GM23248 (cell line): ENCODE measurements at places on chromosomes 6 and 20.
A peak's percentile ranks its signal among the peaks of the same experiment; 100 is the strongest.

GRCh38 chr6:147222160-147222838 lies 18.1 kb downstream of the STXBP5 start:
- peak; percentile 58 for DNase-seq

GRCh38 chr6:43772681-43773049 lies 2.7 kb downstream of the VEGFA start:
- DNase-seq = peak; percentile 28

DNA sequence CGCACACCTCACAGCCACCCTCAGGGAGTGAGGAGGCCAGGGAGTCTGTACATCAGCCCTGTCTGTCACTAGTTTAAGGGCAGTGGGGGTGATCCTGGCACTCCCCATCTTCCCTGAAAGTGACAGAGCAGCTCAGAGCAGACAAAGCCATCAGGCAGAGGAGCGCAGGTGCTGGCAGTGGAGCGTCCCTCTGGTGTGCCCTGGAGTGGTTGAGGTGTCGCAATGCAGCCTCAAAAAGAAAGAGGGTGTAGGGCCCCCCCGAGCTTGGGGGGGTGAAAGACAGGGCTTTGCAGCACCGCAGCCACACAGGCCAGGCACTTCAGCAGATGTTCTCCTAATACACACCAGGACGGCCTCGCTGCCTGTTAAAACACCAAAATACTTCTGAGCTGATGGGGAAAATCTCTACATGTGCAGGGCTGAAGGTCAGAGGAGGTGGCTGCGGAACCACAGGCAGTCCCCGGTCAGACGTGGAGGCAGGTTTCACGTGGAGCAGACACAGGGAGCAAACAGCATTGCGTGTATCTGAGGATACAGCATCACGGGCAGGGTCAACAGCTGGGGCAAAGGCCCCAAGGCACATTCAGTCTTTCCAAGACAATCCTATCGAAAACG lies 69.5 kb downstream of the PREX1 start:
- no peak for DNase-seq

DNA sequence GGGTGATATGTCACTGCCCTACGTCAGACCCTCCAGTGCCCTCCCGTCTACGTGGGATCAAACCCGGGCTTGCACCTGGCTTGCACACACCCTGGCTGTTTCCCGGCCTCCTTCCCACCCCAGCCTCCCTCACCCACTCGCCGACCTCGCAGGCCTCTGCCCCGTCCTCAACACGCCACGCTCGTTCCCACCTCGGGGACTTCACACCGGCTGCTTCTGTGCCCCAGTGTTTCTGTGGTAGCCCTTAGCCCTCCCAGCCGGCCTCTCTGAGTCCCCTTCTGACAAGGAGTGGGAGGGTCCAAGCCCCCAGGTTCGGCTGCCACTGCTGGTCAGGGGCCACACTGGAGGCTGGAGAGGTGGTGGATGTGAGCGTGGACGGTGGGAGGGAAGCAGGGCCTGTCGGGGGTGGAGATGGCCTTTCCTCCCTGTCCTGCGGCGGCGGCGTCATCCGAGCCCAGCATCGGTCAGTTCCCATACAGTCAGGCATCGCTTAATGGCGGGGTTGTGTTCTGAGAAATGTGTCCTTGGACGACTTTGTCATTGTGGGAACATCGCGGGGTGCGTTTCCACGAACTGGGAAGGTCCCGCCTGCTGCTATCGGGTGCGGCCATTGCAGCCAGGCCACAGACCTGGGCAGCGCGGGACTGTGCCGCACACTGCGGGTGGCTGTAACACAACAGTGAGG lies 11.4 kb upstream of the KIF25 start:
- DNase-seq = no peak

DNA sequence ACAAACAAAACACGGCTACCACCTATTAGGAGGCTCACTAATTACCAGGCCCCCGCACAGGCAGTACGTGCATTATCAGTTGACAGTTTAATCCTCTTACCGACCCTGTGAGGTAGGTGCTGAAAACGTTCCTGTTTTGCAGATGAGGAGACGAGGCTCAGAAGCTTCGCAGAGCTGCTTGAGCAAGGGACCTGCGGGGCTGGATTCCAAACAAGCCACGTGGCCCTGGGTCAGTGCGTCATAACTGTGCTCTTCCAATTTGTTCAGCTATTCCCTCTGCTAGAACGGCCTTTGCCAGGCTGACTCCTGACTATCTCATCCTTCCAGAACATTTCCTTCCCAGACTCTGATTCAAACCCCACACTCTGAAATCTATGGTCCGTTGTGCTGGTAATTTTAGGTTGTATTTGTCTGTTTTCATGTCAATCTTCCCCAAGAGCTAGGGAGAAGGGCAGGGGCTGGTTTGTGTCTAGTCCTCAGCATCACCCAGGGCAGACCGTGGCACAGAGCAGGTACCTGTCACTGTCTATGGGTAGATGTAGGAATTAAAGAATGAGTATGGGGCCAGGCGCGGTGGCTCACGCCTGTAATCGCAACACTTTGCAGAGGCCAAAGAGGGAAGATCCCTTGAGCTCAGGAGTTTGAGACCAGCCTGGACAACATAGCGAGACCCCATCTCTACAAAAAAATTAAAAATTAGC lies 28.8 kb upstream of the TLDC2 start:
- peak; percentile 98 for DNase-seq

DNA sequence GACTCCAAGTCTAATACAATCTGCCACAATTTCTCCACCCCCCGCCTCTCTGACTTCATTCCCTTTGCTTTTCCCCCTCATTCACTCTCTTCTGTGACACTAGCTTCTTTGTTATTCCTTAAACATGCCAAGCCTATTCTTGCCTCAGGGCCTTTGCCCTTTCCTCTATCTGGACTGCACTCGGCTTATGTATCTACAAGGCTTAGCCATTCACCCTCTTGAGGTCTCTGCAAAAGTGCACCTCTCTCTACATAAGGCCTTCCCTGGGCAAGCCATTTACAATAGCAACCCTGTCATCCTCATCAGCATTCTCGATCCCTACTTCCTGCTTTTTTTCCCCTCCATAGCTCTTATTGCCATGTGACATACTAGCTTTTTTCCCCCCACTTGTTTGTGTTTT lies 168.9 kb downstream of the PDSS2 start:
- no peak for DNase-seq

DNA sequence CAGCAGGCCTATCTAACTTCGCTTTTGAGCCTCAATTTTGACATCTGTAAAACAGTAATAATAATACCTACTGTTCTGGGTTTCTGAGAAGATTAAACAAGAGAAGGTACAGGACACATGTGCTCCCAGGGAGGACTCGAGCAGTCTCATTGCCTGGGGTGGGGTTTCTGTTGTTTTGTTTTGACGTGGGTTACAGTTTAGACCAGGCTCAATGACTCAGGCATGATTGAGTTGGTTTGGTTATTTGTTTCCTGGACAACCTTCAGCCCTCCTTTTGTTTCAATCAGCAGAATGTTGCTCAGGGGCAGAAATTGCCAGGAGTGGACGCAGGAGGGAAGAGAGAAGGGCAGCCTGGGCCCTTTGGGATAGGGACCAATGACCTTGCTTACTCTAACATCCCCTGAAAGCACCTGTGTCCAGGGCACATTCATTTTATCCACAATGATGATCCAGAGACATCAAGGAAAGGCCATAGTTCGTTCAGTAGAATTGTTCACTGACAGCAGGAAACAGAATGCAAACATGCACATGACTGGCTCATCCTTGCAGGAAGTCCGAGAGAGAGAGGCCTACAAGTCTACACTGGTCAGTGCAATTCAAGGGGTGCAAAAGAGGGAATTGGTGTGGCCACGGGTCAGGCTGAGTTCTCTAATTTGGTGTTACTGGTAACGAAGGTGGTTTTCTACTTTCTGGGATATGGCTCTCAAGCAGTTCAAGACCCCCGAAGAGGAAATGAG lies 74.5 kb upstream of the MRPS10 start:
- peak; percentile 89 for DNase-seq

DNA sequence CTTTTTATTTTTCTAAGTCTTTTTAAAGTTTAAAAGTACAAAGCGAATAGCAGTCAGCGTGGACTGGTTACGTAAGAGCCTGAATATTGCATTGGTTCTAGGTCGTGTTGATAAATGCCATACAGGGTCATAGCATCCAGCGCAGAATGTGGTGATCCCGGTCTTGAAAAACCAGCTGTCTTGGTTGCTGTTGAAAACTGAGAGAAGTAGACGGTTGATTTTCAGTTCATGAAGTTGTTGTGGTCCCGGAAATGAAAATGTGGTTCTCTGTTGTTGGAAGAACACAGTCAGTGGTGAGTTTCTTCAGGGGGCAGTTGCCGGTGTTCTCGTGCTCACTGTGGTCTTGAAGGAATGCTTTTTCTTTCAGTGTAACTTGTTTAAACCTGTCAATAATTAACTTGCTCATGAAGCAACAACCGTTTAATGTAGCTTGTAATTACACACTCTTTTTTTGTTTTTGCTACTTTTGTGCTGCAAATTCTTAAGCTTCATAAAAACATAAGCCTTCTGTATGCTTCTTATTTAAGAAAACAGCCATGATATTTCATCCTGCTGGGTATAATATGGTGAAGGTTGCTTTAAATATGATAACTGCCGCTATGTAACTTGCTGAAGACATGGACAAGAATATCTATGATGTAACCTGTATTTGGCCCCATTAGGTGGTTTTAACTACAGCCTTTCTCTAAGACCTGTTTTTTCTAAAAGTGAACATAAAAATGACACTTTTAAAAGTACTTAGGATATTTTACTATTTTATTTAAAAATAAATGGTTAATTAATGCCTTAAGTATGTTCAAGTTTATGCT lies 64.8 kb upstream of the KIF25 start:
- no peak for DNase-seq
